ENCODE measurements at places on chromosomes 6 and 20.

DNA sequence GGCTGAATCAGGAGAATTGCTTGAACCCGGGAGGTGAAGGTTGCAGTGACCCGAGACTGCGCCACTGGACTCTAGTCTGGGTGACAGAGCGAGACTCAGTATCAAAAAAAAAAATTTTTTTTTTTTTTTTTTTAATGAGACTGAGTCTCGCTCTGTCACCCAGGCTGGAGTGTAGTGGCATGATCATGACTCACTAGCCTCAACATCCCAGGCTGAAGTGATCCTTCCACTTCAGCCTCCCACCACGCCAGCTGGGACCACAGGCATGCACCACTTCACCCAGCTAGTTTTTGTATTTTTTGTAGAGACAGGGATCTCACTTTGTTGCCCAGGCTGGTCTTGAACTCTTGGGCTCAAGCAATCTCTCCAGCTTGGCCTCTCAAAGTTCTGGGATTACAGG, 53.3 kb downstream of the MYO6 start:
- no peak for DNase-seq

DNA sequence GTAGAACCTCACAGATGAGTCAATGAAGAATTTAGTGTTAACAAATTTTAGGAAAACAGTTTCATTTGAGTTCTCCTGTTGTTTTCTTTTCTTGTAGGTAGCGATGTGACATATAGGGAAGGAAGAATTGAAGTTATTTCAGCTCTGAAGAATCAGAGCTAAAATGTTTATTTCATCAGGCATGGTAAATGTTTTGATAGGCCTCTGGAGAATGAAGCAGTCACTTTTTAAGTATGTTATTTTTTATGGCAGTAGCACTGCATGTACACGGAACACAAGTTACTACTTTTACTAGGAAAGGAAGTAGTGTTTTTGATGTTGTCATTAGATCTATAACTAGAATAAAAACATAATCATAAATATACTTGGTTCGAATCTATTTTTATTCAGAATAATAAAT, 1357.3 kb upstream of the CITED2 start:
- no peak for DNase-seq

- no peak for DNase-seq
Measured at GRCh38 chr20:37390891-37391525, 45.1 kb downstream of the SRC start.

DNA sequence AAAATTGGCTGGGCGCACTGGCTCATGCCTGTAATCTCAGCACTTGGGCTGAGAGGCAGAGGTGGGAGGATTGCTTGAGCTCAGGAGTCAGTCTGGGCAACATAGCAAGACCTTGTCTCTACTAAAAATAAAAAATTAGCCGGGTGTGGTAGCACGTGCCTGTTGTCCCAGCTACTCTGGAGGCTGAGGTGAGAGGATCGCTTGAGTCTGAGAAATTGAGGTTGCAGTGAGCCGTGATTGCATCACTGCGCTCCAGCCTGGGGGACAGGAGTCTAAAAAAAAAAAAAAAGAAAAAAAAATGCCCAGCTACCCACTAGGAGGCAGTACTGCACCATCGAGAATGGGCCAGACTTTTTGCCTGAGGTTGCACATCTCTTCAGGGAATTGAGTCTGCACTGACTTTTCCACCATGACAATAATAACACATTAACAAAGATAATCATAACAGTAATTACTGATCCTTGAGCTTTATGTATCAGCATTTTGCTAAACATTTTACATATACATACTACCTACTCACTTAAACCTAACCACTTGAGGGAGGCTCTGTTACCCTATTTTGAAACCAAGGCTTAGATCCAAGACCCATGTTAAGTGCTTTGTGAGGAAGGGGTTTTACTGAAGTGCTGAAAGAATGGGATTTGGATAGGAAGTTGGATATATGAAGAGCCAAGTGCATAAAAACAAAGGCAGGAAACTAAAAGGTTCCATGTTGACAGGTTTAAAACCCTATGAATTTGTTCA, 21.0 kb downstream of the SRSF3 start:
- peak; percentile 23 for DNase-seq

- no peak for DNase-seq
Measured at GRCh38 chr6:34916348-34916967, 27.4 kb downstream of the ANKS1A start.

GRCh38 chr6:43886717-43887339, 116.8 kb downstream of the VEGFA start:
- DNase-seq: no peak

- DNase-seq: no peak
Measured at GRCh38 chr20:24469116-24469893, at the start of gene SYNDIG1. TSS of gene SYNDIG1 (plus strand) at chr20:24469629. CDS start at chr20:24543098, 73,469 bp downstream.

DNA sequence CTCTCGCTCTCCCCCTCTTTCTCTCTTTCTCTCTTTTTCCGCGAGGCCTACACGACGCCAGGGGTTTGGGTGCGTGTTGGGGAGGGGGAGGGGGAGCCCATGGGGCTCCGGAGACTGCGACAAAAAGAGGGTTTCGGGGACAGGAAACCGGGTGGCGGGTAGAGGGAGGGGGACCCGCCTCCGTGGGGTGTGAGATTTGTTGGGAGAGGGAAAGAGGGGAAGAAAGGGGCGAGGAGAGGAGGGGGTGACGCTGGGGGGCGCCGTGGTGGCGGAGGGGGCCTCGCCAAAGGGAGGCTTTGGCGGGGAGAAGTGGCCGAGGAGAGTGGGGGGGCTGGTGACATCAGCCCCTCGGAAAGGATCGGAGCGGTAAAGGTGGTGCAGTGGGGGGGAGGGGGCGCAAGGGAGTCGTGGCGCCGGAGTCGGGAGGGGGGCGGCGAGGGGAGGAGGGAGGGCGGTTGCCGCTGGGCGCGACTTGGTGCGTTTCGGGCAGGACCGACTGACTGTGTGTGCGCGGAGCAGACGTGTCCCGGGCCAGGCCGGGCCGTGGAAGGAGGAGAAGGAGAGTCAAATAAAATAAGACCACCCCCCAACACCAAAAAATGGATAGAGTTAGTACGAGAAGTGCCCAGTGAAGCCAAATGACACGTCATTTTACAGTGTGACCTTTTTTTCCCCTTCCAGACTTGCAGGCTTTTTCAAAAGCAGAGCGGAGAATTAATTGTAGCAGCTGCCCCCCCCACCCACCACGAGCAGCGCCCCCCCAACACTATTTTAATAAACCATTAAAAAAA, 39.8 kb downstream of the GNAS start:
- DNase-seq: peak; percentile 62

DNA sequence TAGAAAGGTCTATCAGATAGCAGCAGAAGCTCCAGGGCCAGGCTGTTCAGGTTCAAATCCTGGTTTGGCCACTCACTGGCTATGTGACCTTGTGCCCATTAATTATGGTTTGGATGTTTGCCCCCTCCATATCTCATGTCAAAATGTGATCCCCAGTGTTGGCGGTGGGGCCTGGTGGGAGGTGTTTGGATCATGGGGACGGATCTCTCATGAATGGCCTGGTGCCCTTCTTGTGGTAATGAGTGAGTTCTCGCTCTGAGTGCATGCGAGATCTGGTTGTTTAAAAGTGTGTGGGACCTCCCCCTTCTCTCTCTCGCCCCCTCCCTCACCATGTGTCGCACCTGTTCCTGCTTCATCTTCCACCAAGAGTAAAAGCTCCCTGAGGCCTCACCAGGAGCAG, 240.9 kb downstream of the LRFN2 start:
- DNase-seq: no peak

DNA sequence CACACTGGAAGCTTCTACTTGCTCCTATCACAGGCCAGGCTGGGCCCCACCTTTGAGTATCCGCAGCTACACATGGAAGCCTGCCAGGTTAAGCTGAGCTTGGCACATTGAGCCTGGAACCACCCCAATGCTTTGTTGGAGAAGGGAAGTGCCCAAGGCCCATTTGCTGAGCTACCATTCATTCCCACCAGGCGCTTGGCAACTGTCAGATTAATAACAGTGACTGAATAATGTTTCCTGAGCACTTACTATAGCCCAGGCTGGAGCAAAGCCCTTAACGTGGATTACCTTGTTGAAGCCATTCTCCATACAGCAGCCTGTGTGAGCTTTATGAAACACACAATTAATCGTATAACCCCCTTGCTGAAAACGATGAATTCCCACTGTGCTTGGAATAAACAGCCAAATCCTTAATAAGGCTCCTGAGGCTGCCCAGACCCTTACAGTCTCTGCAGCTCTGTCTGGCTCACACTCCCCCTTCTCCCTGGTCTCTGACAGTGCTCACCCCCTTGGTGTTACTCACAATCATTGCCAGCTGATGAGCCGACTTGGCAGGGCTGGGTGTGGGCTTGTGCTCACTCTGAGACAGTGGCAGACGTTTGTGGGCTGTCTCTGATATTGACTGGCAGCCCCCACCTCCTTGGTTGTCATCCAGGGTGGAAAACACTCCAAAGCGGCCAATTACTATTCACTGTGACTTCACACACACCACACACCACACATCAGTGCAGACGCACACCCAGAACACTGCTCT, 357.1 kb downstream of the MAFB start:
- no peak for DNase-seq

GRCh38 chr6:23620911-23621401, 505.1 kb upstream of the NRSN1 start:
- DNase-seq: no peak

GRCh38 chr6:34000281-34000680, 145.6 kb downstream of the GRM4 start:
- DNase-seq: no peak

DNA sequence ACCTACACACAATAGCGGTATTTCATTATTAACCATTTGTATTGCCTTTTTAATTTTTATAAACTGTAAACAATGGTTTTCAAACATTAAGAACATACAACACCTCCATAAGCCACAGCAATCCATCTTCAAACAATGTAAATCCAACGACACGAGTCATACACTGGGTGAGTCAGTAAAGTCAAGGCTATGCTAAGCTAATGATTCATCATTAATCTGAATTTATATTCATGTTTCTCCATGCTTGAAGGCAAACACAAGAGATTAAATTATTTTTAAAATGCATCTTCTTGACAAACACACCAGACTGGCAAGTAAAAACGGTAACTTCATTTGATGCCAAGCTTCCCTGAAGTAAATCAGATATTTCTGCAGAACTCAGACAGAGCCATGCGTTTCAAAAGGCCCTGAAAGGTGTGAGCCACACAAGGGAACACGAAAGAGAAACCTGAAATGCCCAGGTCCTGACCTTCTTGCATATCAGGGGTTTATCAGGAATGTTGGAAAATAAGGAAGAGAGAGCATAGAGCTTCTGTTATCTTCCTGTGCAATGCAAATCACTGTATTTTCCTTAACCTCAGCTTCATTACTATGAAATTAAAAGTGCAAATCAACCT, 162.5 kb downstream of the ALDH8A1 start:
- no peak for DNase-seq

GRCh38 chr6:161171207-161171606, 102.7 kb downstream of the AGPAT4 start:
- DNase-seq: no peak

- DNase-seq: no peak
Measured at GRCh38 chr20:50308513-50309279, 118.1 kb downstream of the CEBPB start.

GRCh38 chr6:111572216-111572706, 33.4 kb downstream of the TRAF3IP2 start:
- DNase-seq: no peak

DNA sequence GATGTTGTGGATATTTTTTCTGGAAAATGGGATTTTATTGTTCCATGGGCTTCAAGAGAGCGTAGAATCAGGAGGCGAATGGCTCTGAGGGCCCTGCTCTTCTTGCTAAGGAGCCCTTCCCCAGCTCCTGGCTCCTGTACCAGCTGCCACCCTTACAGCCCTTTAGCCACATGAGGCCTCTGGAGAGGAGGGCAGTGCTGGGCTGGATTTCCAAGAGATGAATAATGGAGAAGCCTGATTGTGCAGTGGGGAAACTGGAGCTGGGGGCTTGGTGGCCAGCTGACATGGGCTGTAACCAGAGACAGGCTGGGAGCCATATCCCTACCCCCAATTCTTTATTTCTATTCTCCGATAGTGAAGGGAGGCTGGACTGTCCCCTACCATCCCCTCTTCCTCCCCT, 9.2 kb downstream of the LRRC73 start:
- DNase-seq: no peak

GRCh38 chr6:121157906-121158305, 176.4 kb downstream of the TBC1D32 start:
- no peak for DNase-seq

DNA sequence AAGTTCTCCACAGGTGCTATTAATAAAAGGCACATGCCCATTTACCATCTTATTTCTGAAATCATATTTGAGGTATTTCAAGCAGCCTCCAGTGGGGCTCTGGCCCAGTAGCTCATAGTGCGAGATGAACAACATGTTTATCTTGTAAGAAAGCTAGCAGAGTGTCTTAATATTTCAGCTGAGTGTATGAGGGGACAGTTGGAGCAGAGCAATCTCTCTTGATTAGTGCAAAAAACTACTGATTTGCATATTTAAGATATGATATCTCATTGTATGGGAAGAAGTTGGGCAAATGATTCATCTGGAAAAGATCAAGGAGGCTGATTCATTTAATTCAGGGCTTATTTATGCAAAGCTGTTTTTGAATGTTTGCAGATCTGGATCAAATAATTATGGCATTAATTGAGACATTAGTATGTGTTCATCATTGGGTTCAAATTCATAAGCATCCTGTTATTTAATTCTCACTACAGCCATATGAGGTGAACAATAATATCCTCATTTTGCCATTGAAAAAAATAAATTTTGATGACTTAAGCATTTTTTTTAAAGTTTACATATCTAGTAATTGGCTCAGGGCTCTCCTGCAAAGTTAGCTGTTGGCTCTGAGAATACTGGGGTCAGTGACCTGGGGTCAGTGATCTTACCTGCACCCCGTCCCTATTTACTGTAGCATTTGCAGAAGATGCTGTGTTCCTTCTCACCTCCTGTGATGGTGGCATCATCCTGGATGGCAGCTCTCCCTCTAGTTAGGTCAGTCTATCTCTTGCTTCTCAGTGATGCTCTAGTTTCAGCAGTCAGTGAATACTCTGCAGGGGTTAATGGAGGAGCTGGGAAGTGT, 24.1 kb upstream of the GCLC start:
- no peak for DNase-seq

DNA sequence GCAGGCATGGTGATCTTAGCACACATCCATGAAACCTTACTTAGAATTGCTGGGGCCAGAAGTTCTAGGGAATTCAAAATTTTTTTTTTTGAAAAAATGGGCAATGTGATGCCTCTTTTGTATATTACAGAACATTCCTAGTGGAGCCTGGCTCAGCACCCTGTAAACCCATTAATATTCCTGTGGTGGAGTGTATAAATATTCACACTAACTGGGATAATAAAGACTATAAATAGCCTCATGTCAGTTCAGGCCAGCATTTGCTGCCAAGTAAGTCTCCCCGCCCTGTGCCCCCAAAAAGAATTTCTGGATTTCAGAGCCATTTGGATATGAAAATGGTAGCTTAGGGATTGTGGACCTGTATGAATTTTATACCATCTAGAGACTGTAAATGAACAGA, 14.8 kb downstream of the BANF2 start:
- no peak for DNase-seq

GRCh38 chr6:25732468-25733198, 21.9 kb upstream of the SLC17A4 start:
- DNase-seq: no peak

GRCh38 chr6:12148317-12148801, 136.2 kb downstream of the HIVEP1 start:
- no peak for DNase-seq
